NCI-H187 (cell line): ENCODE measurements at places on chromosomes 3 and 15.

DNA sequence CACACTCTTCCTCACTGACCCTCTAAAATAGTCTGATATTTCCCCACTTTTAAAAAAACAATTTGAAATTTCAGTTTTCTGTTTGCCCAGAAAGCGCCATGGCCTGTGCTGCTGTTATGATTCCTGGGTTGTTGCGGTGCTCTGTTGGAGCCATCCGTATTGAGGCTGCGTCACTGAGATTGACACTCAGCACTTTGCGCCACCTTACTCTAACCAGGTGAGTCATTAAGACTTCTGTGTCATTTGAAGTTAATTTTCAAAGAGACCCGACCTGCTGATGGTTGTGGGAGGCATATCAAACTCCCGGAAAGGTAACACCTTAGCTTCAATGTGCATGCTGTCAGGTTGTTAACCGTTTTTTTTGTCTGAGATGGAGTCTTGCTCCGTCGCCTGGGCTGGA lies 5.8 kb downstream of the OXNAD1 start:
- DNase-seq, result no peak

- DNase-seq, result no peak
Observed at GRCh38 chr3:194276768-194277103, 74.4 kb downstream of the CPN2 start.

DNA sequence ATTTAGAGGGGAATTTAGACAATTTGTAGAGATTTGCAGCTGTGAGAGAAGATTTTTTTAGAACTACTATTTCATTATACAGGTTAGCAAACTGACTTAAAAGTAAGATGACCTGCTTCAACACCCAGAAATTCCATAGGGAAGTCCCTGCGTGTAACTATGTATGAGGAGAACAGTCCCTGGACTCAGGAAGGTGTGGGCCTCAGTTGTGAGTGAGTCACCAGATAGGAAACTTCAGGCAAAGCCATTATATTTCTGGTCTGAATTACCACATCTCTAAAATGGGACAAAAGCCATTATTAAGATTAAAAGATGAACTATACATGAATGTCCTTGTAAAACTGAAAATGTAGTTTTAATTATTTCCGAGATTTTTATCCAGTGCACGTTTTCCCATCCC lies 488.3 kb upstream of the GOLIM4 start:
- no peak for DNase-seq

DNA sequence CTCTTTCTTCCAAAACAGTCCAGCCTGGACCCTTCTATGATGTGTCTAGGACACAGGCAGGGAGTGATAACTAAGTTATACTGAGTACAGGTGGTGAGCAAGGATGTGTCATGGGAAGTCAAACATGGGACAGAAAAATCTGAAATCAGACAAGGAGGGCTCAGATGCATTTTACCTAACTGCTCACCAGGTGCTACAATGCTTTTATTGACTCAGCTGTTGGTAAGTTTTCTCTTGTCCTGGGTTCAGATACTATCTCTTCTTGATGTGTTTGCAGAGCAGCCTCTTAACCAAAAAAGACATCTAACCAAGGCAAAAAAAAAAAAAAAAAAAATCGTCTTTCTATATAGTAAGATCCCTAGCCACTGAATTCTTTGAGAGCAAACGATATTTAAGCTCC lies 378.6 kb downstream of the VPS13C start:
- DNase-seq, result no peak

DNA sequence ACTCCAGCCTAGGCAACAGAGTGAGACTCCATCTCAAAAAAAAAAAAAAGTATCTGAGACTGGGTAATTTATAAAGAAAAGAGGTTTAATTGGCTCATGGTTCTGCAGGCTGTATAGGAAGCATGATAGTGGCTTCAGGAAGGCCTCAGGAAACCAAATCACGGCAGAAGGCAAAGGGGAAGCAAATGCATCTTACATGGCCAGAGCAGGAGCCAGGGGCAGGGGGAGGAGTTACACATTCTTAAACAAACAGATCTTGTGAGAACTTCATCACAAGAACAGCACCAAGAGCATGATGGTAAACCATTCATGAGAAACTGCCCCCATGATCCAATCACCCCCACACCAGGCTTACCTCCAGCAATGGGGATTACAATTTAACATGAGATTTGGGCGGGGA lies 37.2 kb downstream of the ACAP2 start:
- no peak for DNase-seq

GRCh38 chr3:149366941-149367840 lies 10.3 kb downstream of the TM4SF1 start:
- no peak for DNase-seq

GRCh38 chr3:179732661-179733348 lies 80.0 kb downstream of the USP13 start:
- DNase-seq, result no peak

DNA sequence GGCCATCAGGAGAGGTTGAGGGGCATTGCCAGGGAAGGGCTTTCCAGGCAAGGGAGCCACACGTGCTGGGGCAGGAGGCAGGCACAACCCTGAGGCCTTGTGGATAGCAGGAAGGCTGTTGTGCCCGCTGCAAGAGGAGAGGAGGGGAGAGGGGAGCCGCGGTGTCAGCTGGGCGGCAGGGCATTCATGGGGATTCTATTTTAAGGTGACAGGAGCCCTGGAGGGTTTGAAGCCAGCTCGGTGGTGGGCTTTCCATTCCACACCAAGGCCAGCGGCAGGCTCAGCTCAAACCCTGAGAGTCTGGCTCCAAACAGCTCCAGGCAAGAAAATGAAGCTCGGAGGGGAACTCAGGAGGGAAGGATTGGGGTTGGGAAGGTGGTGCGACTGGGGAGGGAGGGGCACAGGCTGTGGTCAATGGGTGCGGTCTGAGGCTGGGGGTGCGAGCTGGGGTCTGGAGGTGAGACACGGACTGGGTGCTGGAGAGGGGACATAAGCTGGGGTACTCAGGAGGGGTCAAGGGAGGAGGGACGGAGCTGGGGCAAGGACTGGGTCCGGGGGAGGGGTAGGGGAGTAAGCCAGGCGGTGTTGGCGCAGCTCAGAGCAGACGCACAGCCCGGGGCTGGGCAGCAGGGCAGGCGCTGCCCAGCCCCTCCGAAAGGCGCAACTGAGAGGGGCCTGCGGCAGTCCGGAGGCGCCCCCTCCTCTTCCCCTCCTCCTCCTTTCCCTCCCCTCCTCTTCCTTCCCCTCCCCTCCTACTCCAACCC lies 43.4 kb downstream of the TPRA1 start:
- no peak for DNase-seq

GRCh38 chr3:39108200-39108710 lies 775 bp downstream of the TTC21A start:
- DNase-seq, result no peak

DNA sequence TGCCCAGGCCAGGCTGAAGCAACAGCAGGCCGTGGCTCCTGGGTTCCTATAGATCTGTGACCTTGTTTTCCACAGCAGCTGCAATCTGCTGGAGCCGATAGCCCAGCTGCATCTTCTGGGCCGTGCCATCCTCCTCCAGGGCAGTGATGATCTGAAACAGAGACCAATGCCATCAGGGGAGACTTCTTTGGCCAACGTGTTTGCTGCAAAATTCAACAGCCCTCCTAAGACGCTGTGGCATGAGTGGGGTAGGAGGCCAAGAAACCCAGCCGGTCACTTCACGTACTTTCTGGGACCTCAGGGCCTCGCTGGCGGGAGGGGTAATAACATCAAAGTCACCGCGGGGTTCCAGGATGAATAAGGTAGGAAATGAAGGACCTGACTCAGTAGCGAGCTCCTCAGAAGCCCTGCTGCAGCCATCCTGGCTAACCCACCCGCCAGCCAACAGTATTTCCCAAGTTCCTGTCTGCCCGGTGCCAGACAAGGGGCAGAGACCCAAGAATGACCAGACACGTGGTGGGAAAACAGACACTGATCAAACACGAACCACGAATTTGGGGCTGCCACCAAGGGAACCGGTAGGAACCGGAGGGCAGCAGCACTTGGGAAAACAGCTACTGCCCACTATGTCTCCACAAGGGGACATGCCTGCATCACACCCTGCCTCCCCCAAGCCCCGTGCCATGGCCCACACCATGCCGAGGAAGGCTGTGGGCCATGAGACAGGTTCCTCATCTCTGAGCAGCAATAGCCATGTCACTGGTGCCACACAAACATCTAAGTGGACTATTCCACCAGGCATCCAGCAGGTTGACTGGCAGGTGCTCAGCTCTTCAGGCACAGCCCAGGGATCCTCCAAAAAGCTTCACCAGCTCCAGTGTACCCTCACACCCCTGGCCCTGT lies 25.2 kb downstream of the PLXNB1 start:
- DNase-seq, result no peak

DNA sequence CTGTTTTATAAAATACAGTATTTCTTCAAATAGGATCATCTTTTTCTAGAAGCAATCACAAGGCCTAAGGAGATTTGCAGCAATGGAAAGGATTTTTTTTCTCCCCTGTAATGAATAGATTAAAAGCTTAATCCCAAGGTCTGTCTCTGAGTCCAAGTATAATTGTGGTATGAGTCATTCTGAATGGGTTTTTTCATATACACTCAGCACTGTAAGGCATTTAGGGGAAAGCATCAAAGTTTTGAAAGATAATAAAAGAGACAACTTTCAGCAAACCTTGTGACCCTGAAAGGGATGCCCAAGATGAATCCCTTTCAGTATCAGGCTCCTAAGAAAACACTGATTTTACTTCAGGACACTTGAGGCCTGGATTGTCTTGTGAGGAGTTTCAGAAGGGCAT lies 23.3 kb upstream of the LARS2 start:
- no peak for DNase-seq

DNA sequence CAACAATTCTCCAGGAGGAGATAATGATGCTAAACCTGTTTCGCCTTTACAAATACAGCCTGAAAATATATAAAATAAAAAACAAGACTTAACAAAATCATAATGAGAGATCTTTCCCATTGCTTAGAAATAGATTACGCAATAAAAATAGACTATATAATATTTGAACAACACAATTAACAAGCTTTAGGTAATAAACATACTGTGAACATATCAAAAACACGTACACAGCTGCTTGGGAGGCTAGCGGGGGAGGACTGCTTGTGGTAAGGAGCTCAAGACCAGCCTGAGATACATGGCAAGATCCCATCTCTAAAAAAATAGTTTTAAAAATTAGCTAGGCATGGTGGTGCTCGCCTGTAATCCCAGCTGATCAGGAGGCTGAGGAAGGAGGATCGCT lies 8.7 kb downstream of the NSMCE3 start:
- DNase-seq, result no peak

- DNase-seq, result no peak
Observed at GRCh38 chr3:4091786-4092185, 211.4 kb upstream of the SETMAR start.

DNA sequence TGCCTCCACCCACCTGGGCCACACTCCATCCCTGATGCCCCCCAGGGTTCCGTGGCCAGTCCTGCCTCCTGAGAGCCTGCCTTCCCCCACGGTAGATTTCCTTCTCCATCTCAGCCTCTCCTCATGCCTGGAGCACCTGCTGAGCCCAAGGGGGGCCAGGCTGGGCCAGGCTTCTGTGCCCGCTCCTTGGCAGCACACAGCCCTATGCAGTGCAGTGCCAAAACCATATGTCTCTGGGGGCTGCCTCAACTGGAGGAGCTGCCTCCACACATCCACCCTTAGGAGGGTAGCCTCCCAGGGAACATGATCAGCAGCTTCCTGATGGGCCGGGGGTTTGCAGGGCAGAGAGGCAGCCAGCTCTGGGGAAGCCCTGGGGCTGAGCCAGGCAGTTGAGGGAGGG lies 24.6 kb upstream of the GATA2 start:
- DNase-seq, result no peak

DNA sequence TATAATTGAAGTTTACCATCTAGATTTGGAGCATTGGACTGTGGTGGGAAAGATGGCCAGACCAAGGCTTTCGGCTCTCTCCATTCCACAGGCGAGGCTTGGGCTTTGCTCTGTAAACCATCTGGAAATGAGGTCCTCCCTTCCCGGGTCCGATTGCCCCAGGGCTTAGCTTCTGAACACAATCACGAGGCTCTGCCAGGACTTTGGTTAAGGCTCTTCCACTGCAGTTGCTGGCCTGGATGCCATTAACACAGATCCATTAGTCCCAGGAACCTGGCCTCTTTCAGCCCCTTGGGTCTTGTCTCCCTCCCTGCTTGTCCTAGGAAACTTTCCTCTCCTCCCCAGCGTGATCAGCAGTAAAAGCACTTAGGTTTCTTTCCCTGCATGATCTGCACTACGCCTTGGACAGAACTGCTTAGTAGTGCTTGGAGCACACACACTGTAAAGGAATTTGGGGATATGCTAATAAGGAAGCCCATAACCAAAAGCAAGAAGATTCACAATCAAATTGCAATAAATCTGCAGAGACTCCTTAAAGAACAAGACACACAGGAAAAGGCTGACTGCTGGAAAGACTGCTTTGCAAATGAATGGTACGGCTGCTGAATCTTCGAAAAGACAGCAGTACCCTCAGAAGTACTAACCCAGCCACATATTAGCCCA lies 154.3 kb downstream of the ECT2 start:
- DNase-seq, result no peak

DNA sequence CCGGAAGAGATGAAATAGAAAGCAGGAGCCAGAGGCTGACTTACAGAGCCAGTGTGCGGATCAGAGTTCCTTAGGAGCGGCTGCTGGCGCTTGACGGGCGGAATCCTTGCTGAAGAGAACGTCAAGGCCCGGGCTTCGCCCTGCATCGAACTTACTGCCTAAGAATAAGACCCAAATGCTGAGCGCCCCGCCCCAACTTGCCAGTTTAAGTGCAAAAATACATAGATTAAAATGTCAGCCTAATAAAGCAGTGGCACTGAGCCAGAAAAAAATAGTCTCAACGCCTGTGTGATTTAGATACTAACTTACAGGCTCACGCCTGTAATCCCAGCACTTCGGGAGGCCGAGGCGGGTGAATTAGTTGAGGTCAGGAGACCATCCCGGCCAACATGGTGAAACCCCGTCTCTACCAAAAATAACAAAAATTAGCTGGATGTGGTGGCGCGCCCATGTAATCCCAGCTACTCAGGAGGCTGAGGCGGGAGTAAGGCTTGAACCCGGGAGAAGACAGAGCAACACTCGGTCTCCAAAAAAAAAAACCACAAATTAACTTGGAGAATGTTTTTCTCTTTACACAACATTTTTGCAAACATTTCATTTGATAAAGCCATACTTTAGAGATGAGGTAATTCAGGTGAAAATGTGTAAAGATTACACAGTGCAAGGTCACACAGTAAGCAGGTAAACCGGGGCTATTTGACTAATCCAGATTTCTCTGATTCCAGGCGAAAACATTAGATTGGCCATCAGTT lies 1.2 kb upstream of the UBP1 start:
- DNase-seq, result no peak

DNA sequence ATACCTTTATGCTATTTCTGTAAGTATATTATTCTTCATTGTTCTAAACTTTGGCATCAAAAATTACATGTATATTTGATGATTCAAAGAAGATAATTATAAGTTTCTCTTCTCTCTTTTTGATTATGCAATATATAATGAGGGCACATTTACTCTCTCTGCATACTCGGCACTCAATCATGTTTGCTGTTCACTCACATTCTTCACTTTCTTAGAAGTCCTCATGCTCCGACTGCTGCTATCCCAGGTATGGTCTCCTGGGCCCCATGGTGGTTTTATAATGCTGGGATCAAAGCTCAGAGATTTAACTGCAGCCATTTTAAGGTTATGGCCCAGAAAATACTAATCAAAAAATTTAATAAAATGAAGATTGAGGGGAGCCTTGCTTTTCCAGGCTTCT lies 529.7 kb upstream of the IL12A start:
- no peak for DNase-seq

- no peak for DNase-seq
Observed at GRCh38 chr15:52344592-52344991, 49.0 kb upstream of the MYO5C start.

- no peak for DNase-seq
Observed at GRCh38 chr3:126571078-126571477, 12.3 kb upstream of the C3orf22 start.
